Epithelial cell of prostate (primary cell): ENCODE measurements at places on chromosomes 1 and 21.

DNA sequence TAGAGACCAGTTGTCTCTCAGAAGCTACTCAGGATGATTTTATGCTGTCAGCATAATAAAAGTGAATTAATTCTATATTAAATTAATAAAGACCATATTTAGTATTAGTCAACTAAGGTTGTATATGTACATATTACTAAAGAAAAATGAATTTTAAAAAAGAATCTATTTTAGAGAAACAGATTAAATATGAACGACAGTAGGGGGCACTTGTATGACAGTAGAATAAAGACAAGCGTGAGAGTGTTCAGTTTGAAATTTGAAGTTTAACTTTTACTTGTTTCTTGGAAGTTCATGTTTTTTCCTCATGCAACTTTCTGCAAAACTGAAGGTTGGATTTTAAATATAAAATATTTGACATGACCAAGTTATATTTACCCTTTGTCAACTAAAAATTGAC, 67.9 kb upstream of the MACF1 start:
- DNase-seq, result no peak

GRCh38 chr1:154404984-154405746, at the start of gene IL6R:
Gene IL6R, plus strand, starts transcription at chr1:154405343. Its CDS starts 287 bp downstream, at chr1:154405630.
- peak; percentile 79 for DNase-seq

- DNase-seq, result no peak
These were observed 34.5 kb upstream of the FAM163A start for GRCh38 chr1:179708434-179709195.

GRCh38 chr21:24823247-24823646, 784.0 kb downstream of the MRPL39 start:
- DNase-seq, result no peak

DNA sequence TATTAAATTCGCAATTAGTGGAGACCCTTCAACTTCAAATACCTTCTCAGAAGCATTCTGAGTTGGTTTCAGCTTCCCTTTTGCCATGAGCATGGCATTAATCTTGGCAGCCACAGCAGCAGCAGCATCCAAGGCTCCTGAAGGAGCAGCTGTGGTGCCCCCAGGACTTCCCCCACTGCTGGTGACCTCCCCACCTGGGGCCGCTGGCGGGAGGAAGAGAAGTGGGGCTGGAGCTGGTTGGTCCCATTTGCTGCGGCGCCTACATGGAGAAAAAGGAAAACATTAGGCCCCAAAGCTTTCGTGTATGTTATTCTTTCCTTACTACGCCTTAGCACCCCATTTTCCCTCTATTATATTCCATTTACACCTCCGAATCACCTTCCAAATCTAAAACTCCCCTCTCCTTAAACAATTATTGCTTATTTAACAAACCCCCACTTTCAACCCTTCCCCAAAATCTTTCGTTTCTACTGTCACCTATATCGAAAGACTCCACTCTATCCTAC, 569 bp downstream of the KHDC4 start:
- no peak for DNase-seq

GRCh38 chr1:19613171-19613703, 30.9 kb upstream of the NBL1 start:
- DNase-seq, result no peak

DNA sequence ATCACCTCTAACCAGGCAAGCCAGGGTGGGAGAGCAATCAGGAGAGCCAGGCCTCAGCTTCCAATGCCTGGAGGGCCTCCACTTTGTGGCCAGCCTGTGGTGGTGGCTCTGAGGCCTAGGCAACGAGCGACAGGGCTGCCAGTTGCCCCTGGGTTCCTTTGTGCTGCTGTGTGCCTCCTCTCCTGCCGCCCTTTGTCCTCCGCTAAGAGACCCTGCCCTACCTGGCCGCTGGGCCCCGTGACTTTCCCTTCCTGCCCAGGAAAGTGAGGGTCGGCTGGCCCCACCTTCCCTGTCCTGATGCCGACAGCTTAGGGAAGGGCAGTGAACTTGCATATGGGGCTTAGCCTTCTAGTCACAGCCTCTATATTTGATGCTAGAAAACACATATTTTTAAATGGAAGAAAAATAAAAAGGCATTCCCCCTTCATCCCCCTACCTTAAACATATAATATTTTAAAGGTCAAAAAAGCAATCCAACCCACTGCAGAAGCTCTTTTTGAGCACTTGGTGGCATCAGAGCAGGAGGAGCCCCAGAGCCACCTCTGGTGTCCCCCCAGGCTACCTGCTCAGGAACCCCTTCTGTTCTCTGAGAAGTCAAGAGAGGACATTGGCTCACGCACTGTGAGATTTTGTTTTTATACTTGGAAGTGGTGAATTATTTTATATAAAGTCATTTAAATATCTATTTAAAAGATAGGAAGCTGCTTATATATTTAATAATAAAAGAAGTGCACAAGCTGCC, 19.8 kb downstream of the CSF1 start:
- DNase-seq, result no peak

DNA sequence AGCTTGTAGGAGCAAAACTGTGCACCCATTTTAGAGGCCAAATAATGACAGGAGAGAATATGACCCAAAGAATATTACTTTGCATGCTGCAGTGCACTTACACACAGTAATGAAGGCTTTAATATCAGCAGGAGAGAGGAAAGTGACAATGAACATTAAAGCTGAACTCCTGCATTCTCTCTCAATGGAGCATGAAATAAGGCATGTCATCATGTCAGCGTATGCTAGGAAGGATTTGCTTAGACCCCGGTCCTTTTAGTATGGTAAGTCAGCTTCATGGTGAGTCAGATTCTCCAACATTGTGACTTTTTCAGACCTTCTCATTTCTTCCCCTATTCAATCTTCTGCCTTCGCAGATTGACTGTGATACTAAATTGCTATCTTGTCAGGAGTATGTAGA, 210.7 kb upstream of the TMPRSS15 start:
- DNase-seq, result no peak
